Kasumi-1 (cell line): ENCODE measurements at places on chromosomes 7 and 10.

GRCh38 chr7:81704595-81704994 is 65.3 kb downstream of the HGF start:
- DNase-seq: no peak

GRCh38 chr7:74355091-74355490 is 65.9 kb downstream of the CLIP2 start:
- peak; percentile 67 for DNase-seq

- DNase-seq: no peak
Observed at GRCh38 chr7:22193450-22193983, 163.4 kb downstream of the RAPGEF5 start.

DNA sequence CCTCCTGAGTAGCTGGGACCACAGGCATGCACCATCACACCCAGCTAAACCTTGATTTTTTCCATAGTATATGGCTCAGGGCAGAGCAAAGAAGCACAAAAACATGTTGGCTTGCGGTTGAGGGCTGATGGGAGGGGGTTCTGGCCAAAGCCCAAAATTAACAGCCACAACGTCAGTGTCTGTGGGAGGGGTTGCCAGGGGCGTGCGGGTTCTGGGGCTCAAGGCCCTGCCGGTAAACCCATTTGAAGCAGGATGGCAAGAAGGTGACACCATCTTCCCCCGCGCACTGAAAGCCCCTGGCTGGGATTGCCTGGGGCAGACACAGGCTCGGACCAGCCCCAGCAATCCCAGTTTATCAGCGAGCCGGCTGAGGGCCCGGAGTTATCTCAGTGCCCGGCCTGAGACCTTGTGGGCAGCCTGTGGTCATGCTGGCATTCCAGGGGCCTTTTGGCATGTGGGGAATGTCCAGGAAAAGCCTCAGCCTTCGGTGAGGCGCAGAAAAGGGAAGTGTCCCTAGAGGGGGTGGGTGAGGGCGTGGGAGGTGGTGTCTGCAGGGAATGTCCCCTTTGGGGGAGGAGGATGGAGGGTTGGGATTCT is 167.7 kb upstream of the TNRC18 start:
- DNase-seq: no peak

- no peak for DNase-seq
Observed at GRCh38 chr10:59878289-59878688, 28.1 kb downstream of the CCDC6 start.

GRCh38 chr10:37710831-37711616 is 146.4 kb downstream of the ZNF248 start:
- no peak for DNase-seq
